Retina (tissue), 1 donor: ENCODE measurements at places on chromosomes 4 and X.

- no peak for DNase-seq
These were observed 343.5 kb upstream of the SFRP2 start for GRCh38 chr4:154132406-154132805.

DNA sequence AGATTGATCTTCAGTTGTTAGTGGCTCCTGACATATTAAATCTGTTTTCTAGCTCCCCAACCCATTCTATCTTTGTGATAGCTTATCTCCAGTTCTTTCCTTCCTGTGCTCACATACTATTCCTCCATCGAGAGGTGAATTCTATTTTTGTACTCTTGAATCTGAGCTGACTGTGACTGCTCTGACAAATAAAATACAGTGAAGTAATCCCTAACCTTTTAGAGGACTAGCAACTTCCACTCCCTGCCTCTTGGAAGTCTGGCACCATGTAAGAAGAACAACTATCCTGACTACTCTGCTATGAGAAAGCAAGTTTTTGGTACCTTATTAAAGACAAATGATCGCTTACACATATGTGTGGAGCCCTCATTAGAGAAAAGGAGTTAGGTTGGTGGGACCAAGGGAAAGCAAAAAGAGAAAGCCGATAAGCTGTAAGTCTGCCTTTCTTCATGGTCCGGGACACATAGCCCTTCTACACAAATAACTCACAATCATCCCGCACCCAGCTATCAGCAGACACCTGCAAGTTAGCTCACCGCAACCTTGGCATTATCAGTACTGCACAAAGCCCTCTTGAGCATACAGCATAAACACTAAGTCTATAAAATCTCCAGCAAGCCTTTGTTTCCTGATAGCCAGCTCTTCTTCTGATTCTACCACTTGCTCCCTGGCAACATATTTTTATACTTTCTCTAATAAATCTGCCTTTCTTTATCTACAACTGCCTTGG, 13.5 kb upstream of the PPM1K start:
- DNase-seq = no peak

DNA sequence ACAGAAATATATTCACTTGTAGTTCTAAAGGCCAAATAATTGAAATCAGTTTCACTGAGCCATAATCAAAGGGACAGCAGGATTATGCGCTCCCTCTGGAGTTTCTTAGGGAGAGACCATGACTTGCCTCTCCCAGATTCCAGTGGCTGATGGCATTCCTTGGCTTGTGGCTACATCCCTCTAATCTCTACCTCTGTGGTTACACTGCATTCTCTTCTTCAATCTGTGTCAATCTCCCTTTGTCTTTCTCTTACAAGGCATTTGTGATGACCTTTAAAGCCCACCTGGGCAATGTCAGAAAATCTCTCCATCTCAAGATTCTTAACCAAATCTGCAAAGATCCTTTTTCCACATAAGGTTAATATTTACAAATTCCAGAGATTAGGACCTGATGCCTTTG, 260.2 kb downstream of the UNC5C start:
- no peak for DNase-seq

DNA sequence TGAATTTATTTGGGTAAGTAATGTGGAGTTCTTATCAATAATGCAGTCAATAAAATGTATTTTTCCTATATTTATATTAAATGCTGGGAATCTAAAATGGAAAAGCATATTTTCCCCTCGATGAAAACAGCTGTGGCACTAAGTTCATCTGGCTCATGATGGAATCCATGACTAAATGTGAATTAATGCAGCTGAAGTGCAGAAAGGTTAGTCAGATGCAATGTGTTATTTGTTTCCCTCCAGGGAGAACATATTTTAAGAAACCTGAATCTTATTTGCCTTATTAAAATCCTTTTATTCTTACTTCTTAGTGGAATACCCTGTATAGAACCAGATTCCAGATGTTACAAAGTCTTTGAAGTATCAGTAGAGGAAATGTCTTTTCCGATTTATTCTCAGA, 247.9 kb downstream of the ARHGAP24 start:
- DNase-seq = no peak

- no peak for DNase-seq
These were observed 113.9 kb downstream of the CEP135 start for GRCh38 chr4:56062526-56063145.
